Psoas muscle (tissue), 8 donors: ENCODE measurements at places on chromosomes 12 and 14. TPM values are rescaled to one million over a fixed set of nuclear protein-coding genes. Genes with fewer than 3 reads are reported as not detected.

The CCDC60 gene
- polyA plus RNA-seq = not detected

The B3GNT4 gene
- polyA plus RNA-seq = 0.48 TPM

The WDR89 gene
- polyA plus RNA-seq = 9.7 TPM

DNA sequence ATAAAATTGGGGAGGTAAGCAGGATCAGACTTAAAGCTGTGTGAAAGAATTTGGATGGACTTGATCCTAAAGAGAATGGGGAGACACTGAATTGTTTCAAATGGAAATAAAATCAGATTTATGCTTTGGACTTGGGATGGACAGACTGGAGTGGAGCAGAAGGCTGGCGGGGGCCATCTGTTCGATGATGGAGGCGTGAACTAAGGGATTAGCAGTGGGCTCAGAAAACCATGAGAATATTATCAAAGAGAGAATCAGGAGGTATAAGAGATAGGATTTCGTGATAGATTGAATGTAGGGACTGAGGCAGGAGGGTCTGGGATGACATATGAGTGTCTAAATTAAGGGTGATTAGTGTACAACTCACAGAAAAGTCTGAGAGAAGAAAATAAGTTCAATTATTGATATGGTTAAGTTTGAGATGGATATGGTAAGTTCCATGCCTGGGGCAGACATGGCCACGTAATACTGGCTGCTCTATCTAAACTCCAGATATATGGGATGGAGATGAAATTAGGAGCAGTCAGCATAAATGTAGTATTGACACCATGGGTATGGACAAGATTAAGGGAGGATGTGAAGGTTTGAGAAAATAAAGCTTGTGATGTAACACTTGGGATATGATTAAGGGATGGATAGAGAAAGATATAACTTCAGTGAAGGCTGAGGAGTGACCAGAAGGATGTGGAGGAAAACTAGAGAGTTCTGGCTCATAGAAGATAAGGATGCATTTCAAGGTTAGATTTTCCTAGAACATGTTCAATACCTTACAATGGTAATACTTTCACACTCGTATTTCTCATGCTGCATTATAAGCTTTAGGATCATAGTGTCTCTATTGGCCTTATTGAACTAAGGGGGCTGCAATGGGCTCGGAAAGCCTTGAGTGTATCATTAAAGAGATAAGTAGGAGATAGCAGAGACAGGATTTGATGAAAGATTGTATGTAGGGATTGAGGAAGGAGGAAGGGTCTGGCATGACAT lies 1.0 kb upstream of the TSSK4 start:
- DNase-seq = no peak

DNA sequence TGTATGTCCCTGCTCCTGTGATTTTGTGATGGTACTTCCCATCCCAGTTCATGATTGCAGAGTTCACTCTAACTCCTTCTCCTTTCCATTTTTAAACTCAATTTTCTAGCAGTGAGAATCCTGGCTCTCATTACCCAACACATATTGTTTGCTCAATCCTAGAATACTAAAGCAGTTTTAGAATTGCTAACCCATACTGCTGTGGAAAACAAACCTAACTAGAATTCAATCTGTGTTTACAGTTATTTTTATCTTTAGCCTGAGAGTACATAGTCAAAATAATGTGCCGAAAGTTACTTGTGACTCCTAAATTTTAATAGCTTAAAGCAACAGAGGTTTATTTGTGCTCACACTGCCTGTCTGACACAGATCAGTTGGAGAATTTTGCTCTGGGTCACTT lies 508.0 kb downstream of the AACS start:
- no peak for DNase-seq

- DNase-seq = no peak
Observed at GRCh38 chr14:52661314-52661713, 34.0 kb downstream of the ERO1A start.

- no peak for DNase-seq
Observed at GRCh38 chr12:87074781-87075180, 818.6 kb upstream of the MGAT4C start.

GRCh38 chr12:98352218-98352811 lies 163.1 kb upstream of the TMPO start:
- DNase-seq = no peak

DNA sequence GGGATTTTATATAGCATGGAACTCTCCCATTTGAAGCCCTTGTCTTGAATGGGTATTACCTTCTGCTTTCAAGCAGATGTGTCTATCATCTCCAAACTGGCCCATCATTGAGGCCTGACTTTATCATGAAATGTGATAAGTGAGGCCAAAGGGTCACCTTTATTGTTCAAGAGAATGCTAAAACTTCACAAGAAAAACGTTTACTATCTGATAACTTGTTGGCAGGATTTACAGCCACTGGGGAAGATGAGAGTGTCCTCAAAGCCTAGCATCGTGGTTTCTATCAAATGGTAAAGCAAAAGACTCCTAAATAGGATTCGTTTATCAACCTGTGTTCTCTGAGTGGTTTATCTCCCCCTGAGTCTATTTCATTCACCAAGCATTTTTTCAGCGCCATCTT lies 62.0 kb upstream of the CLMN start:
- no peak for DNase-seq

GRCh38 chr14:28773861-28774691 lies 7.5 kb downstream of the FOXG1 start:
- peak; percentile 56 for DNase-seq

GRCh38 chr12:4736091-4736490 lies 15.9 kb downstream of the GALNT8 start:
- no peak for DNase-seq

DNA sequence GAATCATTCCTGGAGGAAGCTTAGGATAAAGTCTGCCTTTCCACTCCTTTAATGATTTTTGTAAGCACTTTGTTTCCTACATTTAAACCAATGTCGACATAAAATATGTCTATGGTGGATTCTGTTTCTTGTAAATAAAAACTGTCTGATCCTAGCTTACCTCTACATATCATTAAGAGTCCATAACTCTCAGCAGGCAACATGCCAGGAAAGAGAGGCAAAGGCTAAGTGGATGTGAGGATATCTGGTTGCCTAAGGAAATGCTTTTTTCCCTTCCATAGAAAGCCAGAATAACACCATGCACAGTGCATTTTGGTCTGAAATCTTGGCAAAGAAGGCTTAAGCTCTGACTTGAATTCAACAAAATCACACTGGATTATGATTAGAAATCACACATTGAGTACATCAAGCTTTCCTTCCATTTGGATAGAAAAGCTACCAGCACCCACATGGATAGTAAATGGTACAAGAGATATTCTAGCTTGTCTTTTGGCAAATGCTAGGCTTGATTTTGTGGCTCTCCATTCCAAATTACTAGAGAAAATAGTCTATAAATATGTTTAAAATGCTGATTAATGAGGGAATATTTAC lies 57.0 kb upstream of the CNTN1 start:
- DNase-seq = no peak
